ENCODE measurements at places on chromosomes 1 and 21.

DNA sequence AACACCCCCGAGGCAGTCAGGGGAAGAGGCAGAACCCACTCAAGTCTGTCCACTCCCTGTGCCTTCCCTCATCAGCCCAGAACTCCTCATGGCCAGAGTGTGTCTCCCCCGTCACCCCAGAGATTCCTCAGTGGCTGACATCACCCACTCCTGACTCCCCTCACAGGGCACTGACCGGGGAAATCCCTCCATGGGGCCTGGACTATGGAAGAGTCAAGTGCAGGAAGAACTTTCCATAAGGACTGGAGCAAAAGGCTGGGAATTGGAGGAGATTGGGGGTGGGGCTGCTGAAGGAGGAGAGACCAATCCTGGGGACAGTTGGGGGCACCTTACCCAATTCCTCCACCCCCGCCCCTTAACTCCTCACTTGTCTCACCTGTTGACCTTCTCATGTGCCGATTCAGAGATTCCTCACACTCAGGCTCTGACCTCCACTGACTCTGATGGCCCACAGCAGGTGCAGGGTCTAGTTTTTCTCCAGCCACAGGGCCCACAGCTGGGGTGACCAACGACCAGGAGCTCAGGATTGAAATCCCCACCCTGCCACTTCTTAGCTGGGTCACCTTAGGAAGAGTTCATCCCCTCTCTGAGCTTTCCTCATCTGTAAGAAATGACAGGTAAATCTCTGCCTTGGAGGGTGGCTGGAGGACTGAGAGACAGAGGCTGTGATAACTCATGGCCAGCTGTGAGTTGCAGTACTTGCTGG, 481 bp upstream of the EXTL1 start:
- no peak for DNase-seq

GRCh38 chr1:83026745-83027144, 972.2 kb downstream of the TTLL7 start:
- DNase-seq: no peak

- no peak for DNase-seq
Measured at GRCh38 chr1:54016343-54017282, 1.4 kb downstream of the LDLRAD1 start.

DNA sequence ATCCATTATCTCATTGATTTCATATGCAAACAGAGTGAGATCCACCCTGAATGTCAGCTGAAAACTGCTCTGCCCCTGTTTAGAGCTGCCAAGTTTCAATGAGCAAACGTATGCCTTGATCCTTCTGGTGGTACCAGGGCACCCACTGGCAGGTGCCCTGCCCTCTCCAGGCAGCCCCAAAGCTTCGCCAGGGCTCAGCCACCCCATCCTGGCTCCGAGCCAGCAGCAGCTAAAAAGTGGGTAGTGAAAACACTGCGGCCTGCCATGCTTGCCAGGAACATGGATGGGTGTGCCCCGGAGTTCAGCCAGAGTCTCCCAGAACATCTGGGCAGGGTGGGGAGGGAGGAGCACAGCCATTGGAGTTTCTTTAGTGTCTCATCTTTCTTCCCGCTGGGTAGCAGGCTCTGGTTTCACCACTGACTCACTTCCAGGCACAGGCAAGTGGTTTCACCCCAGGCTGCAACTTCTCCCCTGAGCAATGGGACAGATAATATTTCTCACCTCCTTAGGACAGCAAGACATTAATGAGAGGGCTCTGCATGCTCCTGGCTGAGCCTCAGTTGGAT, 8.1 kb upstream of the LMX1A start:
- DNase-seq: peak; percentile 66

- no peak for DNase-seq
Measured at GRCh38 chr1:156772222-156772621, 4.9 kb downstream of the PRCC start.

Data from left ventricle myocardium superior (tissue), 1 donor.